Body of pancreas (tissue), 4 donors: ENCODE measurements at places on chromosomes 1 and 21.

GRCh38 chr1:44632598-44632997 is 41.7 kb downstream of the TMEM53 start:
- no peak for DNase-seq

DNA sequence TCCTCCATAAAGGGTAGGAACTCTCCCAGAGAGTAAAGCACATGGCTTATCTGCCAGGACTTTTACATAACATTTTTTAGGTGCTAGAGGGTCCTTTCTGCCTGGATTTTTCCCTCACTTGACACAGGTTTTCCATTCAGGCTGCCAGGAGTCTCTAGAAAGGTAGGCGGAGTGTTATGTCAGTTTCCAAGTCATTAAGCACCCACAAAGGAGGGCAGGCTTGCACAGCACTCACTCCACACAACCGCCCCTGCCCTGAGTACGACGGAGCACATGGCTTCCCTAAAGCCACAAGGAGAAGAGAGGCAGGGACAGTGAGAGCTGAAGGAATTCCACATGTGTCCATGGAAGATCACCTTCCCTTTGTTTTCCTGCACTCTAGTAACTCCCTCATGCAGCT is 55.7 kb downstream of the CAPZB start:
- no peak for DNase-seq

DNA sequence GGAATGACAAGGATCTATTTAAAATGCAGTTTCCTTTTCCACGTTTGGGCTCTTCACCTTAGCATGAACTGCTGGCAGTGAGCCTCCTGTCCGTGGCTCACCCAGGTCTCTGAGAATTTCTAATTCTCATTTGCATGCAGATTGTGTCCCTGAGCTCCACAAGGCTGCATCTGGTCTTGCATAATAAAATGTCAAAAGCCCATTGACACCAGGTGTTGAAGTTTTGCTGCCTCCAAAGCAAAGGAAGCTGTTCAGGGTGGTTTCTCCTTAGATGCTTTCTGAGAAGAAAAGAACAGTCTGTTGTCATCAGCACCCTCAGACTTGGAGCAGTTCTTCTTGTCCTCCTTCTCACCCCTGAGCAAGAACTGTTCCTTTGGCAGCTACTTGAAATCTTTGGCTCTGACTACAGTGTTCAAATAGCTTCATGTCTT is 433.1 kb upstream of the KAZN start:
- DNase-seq, result no peak

- DNase-seq, result no peak
These were observed 10.9 kb upstream of the FASLG start for GRCh38 chr1:172647987-172648386.
